ENCODE measurements at places on chromosomes 13 and 19.

DNA sequence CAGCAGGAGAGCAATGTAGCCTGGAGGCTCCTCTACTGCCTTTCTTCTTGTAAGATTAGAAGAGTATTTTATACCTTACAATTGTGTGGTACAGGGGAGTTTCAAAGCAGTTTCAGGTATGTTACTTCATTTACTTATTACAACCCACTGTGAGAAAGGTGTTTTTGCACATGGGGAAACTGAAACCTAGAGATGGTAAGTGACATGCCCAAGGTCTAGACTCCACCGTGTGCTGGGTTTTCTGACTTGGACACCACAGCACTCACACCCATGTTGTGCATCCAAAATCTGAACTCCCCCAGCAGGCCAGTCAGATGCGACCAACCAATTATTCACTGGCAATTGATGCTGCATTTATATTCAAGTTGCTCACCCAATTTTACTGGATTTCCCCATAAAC, 22.8 kb downstream of the ERICH6B start:
- no peak for DNase-seq
- H3K36me3 ChIP-seq, result no peaks in the 10 kb centered on the region
- no peak overlapping the region for H3K4me3 ChIP-seq
- H3K27me3 ChIP-seq, result peaks cover 15% of the 10 kb centered on the region
- H3K4me1 ChIP-seq, result peaks cover 6% of the 10 kb centered on the region

GRCh38 chr19:3765121-3765520, 2.6 kb downstream of the MRPL54 start:
- no peak overlapping the region for H3K4me3 ChIP-seq
- H3K36me3 ChIP-seq, result peaks cover 51% of the 10 kb centered on the region
- peaks cover 2% of the 10 kb centered on the region for H3K27me3 ChIP-seq

DNA sequence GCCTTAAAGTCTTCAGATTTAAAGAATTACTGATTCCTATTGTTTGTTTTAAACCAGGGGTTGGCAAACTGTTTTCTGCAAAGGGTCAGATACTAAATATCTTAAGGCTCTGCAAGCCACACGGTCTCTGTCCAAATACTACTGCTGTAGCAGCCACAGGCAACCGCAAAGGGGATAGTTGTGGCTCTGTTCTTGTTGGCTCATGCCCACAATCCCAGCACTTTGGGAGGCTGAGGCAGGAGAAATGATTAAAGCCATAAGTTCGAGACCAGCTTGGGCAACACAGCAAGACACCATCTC, 22.4 kb downstream of the RANBP3 start:
- H3K4me1 ChIP-seq, result peaks cover 95% of the 10 kb centered on the region
- H3K27ac ChIP-seq, result peak overlapping the region; percentile 67
- no peak for DNase-seq

GRCh38 chr13:84784443-84785153, 902.3 kb upstream of the SLITRK1 start:
- DNase-seq, result no peak
- no peaks in the 10 kb centered on the region for H3K36me3 ChIP-seq

DNA sequence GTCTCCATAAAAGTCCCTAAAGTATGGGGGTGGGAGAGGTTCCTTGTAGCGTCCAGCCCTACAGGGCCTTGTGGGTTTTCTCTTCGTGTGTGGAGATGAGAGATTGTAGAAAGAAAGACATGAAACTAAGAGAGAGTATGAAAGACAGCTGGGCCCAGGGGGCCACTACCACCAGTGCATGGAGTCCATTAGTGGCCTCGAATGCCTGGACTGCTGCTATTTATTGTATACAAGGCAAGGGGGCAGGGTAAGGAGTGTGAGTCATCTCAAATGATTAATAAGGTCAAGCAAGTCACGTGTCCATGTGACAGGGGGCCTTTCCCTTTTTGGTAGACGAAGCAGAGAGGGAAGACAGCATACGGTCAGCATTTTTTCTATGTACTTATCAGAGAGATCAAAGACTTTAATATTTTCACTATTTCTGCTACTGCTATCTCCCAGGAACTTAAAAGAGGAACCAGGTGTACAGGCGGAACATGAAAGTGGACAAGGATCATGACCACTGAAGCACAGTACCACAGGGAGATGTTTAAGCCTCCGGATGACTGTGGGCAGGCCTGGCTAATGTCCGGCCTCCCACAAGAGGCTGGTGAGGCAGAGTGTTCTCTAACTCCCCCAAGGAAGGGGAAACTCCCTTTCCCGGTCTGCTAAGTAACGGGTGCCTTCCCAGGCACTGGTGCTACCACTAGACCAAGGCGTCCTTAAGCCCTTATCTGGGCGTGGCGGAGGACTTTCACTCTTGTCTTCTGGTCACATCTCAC, 25.5 kb downstream of the FGF21 start:
- H3K27ac ChIP-seq, result no peak overlapping the region
- H3K36me3 ChIP-seq, result no peaks in the 10 kb centered on the region
- H3K27me3 ChIP-seq, result peaks cover 21% of the 10 kb centered on the region
- H3K4me3 ChIP-seq, result no peak overlapping the region
- H3K4me1 ChIP-seq, result peaks cover 3% of the 10 kb centered on the region
- DNase-seq, result no peak

DNA sequence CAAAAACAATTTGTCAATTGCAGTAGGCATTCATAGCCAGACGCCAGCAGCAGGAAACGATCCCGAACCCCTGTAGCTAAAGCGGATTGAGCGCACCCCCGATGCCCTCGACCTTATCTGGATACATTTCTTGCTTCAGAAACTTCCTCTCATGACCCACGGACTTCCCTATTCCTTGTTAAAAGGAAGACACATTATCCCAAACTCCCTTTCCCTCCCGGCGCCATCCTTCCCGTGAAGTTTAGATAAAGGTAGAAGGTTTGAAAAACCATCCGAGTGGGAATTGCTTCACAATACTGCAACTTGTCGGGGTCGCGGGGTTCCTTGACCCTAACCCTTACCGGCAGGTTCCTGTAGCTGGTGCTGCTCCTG, 977 bp downstream of the PCDH20 start:
- no peaks in the 10 kb centered on the region for H3K4me1 ChIP-seq
- H3K4me3 ChIP-seq, result no peak overlapping the region
- peaks cover 36% of the 10 kb centered on the region for H3K27me3 ChIP-seq
- H3K27ac ChIP-seq, result no peak overlapping the region
- no peaks in the 10 kb centered on the region for H3K36me3 ChIP-seq

DNA sequence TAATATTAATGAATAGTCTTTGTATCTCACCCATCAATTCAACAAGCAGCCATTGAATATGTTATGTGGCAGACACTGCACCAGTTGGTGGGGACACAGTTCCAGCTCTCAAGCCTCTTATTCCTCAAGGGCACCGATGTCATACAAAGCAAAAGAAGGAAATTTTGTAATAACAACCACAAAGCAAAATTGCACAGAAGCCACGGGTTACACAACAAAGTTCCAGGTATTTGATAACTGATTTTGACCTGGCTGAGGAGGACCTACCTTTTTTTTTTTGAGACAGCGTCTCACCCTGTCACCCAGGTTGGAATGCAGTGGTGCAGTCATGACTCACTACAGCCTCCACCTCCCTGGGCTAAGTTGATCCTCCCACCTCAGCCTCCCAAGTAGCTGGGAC, 266.7 kb downstream of the FOXO1 start:
- no peak overlapping the region for H3K27ac ChIP-seq
- H3K36me3 ChIP-seq, result no peaks in the 10 kb centered on the region
- H3K27me3 ChIP-seq, result no peaks in the 10 kb centered on the region
- H3K4me1 ChIP-seq, result peaks cover 30% of the 10 kb centered on the region
- DNase-seq, result no peak

- no peaks in the 10 kb centered on the region for H3K36me3 ChIP-seq
- peaks cover 7% of the 10 kb centered on the region for H3K27me3 ChIP-seq
- no peak overlapping the region for H3K27ac ChIP-seq
- no peak overlapping the region for H3K4me3 ChIP-seq
- DNase-seq, result no peak
These were observed 4.0 kb downstream of the CAPN12 start for GRCh38 chr19:38740257-38740592.

DNA sequence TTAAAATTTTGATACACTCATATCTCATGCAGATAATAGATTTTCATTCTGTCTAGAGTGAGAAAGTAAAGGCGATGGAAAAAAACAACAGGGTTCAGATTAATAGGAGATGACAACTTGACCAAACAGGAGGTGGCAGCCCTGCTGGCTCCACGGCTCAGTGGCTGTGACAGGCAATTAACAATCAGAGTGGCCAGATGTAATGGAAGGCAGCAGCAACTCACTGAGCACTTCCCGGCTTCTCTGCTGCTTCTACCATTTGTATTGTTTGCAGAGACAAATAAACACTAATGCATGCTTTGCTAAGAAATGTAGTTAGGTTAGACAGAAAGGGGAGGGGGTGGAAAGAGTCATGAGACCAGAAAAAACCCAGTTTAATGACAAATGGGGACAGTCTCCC, 473.0 kb upstream of the SLC10A2 start:
- H3K27ac ChIP-seq, result no peak overlapping the region
- no peaks in the 10 kb centered on the region for H3K36me3 ChIP-seq
- no peaks in the 10 kb centered on the region for H3K4me1 ChIP-seq

- no peaks in the 10 kb centered on the region for H3K27me3 ChIP-seq
- DNase-seq, result no peak
- H3K4me1 ChIP-seq, result peaks cover 33% of the 10 kb centered on the region
- H3K4me3 ChIP-seq, result no peak overlapping the region
These were observed 10.5 kb upstream of the ELF1 start for GRCh38 chr13:41029629-41030028.

DNA sequence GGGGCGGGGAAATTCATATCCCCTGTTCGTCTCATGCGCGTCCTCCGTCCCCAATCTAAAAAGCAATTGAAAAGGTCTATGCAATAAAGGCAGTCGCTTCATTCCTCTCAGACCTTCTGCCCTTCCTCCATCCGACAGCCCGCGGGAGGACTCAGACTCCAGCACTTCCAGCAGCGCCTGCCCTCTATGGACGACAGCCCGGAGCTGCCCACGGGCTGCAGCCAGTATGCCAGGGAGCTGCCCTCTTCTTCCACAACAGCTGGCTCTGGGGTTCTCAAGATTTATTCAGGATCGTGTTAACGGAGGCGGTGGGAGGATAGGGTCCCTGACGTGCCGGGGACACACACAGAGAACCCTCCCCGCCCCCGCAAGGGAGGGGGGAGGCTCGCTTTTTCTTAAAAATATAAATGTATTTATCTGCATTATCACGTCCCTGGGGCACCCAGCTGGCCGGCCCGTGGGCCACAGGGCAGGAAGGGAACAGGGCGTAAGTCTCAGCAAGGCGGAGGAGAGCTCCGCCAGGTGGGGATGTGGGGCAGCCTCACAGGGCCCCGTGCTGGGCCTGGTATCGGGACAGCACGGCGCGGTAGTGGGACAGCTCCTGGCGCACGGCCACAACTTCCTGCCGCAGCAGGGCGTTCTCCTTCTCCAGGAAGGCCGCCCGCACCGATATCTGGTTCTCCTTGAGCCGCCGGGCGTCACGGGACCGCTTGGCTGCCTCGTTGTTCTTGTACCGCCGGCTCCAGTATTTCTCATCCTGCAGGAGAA, 6.7 kb downstream of the DBP start:
- DNase-seq, result no peak
- peaks cover 58% of the 10 kb centered on the region for H3K4me1 ChIP-seq
- H3K27me3 ChIP-seq, result no peaks in the 10 kb centered on the region
- H3K27ac ChIP-seq, result peak overlapping the region; percentile 37

- peaks cover 27% of the 10 kb centered on the region for H3K4me1 ChIP-seq
- no peak for DNase-seq
- no peak overlapping the region for H3K4me3 ChIP-seq
- H3K27me3 ChIP-seq, result no peaks in the 10 kb centered on the region
- peak overlapping the region; percentile 59 for H3K27ac ChIP-seq
These were observed 60.8 kb downstream of the ALOX5AP start for GRCh38 chr13:30796132-30796572.

GRCh38 chr13:20525144-20525600, 485 bp downstream of the CRYL1 start:
- H3K27me3 ChIP-seq, result no peaks in the 10 kb centered on the region
- H3K4me1 ChIP-seq, result peaks cover 46% of the 10 kb centered on the region
- H3K36me3 ChIP-seq, result no peaks in the 10 kb centered on the region
- H3K27ac ChIP-seq, result peak overlapping the region; percentile 80

GRCh38 chr13:80830431-80830830, 489.5 kb upstream of the SPRY2 start:
- no peaks in the 10 kb centered on the region for H3K36me3 ChIP-seq
- no peaks in the 10 kb centered on the region for H3K4me1 ChIP-seq

GRCh38 chr13:37601648-37602440, 3.3 kb upstream of the POSTN start:
- H3K27ac ChIP-seq, result no peak overlapping the region
- H3K4me3 ChIP-seq, result no peak overlapping the region
- H3K4me1 ChIP-seq, result no peaks in the 10 kb centered on the region
- no peaks in the 10 kb centered on the region for H3K27me3 ChIP-seq

- peaks cover 12% of the 10 kb centered on the region for H3K27me3 ChIP-seq
- no peak for DNase-seq
- H3K27ac ChIP-seq, result no peak overlapping the region
- H3K4me1 ChIP-seq, result peaks cover 6% of the 10 kb centered on the region
- H3K4me3 ChIP-seq, result no peak overlapping the region
These were observed 15.8 kb upstream of the NPAS1 start for GRCh38 chr19:47003611-47004465.

- no peak overlapping the region for H3K4me3 ChIP-seq
- no peak for DNase-seq
- no peaks in the 10 kb centered on the region for H3K27me3 ChIP-seq
- no peak overlapping the region for H3K27ac ChIP-seq
These were observed 125.7 kb upstream of the NBEA start for GRCh38 chr13:34816245-34816884.

GRCh38 chr13:98482476-98483444, 94.1 kb downstream of the STK24 start:
- peak overlapping the region; percentile 88 for H3K27ac ChIP-seq
- H3K4me1 ChIP-seq, result peaks cover 94% of the 10 kb centered on the region
- H3K27me3 ChIP-seq, result no peaks in the 10 kb centered on the region
- peaks cover 70% of the 10 kb centered on the region for H3K36me3 ChIP-seq
- no peak for DNase-seq
